T follicular helper cell (primary cell): ENCODE measurements at places on chromosomes 5 and 9.

- DNase-seq = no peak
Measured at GRCh38 chr5:67245259-67245846, 48.8 kb upstream of the CD180 start.

DNA sequence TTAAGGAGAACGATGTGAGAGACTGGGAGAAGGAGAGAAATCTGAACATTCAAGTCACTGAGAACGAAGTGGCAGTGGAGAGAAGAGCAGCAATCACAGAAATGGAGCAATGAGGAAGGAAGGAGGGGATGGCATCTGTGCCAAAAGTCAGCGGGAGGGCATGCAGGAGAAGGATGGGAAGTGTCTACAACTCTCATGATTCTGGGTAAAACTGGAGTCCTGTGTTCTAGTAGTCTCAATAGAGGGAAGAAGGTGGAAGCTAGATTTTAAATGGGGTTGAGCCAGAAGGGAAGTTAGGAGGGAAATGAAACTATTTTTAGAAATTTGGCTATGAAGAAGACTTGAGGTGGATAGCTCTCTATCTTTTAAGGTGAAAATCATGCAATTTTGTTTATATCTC is 39.1 kb upstream of the SPATA31C2 start:
- no peak for DNase-seq

DNA sequence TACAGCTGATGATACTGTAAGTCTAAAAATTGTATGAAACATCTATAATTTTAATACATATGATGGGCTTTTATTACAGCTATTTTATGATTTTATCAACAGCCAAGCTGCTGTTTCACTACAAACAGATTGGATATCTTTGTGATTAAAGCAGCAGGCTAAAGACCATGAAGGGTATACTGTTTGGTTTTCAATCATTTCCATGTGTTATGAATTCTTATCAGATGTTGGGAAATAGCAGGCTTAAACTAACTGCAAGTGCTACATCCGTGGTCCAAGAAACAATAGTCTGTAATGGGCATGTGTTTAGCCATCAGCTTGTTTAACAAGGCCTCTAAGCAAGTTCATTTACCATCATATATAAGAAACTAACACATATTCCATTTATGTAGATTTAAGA is 107.5 kb downstream of the CWC27 start:
- DNase-seq = no peak

DNA sequence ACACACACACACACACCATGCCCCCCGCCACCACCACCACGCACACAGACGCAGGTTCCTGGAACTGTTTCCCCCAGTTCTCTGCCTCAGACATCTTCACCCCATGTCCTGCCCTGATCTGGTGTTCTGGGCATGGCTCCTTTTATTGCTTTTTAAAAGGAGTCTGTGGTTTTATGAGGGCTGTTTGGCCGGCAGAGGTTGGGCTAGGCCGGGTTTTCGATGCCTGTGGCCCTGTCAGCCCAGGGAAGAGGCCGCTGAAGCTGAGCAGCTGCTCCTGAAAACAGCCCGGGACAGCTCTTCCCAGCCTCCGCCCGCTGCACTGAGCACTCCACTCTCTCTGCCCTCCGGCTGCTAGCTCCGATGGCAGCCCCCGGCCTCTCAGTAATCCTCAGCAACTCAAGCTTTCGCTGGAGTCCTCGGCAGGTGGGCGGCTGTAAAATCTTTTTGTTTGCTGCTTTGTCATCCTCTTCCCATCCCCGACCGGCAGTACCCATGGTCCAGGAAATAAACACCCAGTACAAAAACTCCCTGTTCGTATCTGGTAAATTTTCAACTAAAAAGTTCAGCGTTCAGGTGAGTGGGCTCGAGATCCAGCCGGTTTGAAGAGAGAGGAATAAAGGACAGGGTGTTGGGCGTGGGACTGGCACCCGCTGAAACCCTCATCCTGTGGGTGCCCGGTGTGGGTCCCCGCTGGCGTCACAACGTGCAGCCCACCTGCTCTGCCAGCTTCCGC is 103.0 kb upstream of the ERCC6L2 start:
- DNase-seq = no peak

DNA sequence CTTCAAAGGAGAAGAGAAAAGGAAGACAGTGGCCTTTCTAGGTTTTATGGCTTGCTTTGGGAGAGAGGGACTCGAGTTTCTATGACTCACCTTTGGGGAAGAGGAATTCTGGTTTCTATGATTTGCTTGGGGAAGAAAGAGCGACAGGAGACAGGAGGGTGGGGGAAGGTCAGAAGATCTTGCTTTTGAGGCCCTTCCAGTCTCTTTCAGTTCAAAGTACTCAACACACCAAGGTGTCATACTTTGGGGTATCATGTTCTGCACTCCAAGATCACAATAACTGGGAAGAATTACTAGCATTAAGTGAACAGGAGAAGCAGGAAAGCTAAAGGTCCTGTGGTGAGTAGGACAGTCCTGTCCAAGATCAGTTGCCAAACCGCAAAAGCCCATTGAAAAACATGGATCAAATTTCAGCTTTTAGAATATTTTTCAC is 324.5 kb downstream of the ARHGEF28 start:
- no peak for DNase-seq

DNA sequence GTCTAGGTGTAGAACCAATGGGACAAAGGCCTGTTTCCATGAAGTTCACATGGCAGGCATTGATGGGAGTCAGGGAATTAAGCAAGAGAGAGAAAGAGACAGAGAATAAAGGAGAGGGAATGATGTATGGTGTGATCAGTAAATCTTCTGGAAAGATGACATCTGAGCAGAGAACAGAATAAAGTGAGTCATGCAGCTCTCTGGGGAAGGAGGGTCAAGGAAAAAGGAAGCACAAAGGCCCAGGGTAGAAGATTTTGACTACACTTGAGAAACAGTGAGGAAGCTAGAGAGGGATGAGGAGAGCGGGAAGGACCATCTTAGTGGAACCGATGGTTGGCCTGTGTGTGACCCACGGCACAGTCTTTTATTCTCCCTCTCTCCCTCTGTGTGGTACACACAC is 425.9 kb downstream of the SPOCK1 start:
- DNase-seq = no peak

DNA sequence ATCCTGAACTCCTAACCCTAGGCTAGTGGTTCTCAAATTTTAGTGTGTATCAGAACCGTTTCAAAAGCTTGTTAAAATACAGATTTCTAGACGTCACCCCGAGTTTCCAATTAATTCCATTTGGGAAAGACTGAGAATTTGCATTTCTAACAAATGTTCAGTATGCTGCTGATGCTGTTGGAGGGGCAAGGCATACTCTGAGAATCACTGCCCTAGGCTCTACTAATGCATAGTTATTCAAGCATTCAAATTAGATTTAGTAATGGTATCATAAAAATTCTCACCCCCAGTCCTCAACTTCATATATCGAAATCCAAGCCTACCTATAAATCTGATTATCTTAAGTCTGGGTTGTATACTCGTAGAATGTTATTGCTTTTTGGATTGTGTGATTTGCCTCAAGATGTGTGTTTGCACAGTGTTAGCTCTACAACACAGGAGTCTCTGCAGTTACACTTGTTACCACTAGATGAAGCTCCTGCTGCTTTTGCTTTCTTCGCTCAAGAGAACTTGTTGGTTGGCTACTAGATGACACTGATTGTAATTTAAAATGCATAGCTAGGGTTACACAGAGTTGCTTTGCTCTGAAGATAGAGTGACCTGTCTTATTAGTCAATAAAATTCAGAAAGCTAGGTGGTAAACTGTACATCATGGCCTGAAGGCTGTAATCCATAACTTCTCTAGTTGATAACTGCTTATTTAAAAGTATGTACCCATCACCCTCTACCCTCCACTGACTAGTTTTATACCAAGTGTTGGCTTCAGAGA is 7.5 kb upstream of the ERAP2 start:
- DNase-seq = no peak

- no peak for DNase-seq
Measured at GRCh38 chr9:130026583-130027340, 16.2 kb downstream of the FNBP1 start.
